ENCODE measurements at places on chromosomes 4 and X. TPM values are rescaled to one million over a fixed set of nuclear protein-coding genes. Genes with fewer than 3 reads are reported as not detected.

Gene FRAS1
- total RNA-seq: 5.1 TPM

Gene TEX13C
- not detected for total RNA-seq

Gene CHIC2
- 73.1 TPM for total RNA-seq

Gene FBXW7
- 74.9 TPM for total RNA-seq

Gene PHKA2
- 13.8 TPM for total RNA-seq

Gene DIAPH2
- total RNA-seq: 25.6 TPM

Gene RAB40A
- 0.29 TPM for total RNA-seq

Gene PPP2R2C
- not detected for total RNA-seq

Gene POF1B
- not detected for total RNA-seq

Gene PALLD
- 254 TPM for total RNA-seq

Gene CLGN
- 0.72 TPM for total RNA-seq

Gene TCP11X2
- total RNA-seq: not detected
